ENCODE measurements at places on chromosomes 4 and X. TPM values are rescaled to one million over a fixed set of nuclear protein-coding genes. Genes with fewer than 3 reads are reported as not detected.

DNA sequence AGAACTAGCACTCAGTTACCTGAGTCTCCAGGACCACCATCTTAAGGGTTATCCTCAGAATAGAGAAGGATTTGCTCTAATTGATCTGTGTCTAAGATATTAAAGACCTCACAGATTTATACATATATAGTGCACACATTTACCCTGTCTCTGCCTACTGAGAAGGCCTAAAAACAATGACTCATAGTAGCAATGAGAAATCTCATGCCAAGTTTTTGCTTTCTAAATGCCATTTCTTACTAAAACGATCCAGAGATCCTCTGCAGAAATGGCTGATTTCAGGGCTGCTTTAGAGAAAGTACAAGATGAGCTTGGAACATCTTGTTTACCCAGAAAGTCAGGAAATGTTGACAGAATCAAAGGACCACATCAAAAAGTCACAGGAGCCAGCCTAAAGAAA, 79.1 kb upstream of the INPP4B start:
- no peak for DNase-seq

Gene GNRHR
- not detected for total RNA-seq

Gene FAM236B
- total RNA-seq = not detected

DNA sequence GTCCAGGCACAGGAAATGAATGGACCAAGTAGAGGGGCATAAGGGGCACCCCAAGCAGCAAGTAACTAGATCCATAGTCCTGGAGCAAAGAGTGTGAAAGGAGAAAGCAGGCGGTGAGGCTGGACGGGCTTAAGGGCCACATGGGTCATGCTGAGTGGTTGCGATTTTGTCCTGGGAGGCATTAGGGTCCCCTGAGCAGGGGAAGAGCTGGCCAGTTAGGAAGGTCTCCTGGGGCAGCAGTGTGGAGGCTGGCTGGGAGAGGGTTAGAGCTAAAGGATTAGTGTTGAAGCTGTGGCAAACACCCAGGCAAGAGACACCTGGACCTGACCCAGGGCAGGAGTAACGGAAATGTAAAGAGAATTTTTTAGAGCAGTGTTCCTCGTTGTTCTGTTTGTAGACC, 26.5 kb downstream of the MYOZ2 start:
- no peak for DNase-seq

DNA sequence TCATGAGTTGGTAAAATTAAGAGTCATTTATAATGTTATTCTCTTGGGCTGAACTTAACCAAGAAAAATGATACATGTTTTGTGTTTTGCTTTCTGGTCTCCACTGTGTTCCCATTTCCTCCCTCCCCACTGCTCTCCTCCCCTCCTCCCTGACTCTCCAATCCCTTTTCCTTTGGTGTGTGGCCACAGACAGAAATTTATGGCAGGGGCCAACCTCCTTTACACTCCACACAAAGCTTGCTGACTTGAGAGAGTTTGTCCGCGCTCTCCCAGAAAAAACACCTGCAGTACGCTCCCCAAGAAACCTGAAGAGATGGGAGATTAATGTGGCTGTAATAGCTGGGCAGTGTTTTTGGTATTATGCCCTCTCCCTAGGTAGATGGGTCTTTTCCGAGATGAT, 88.9 kb downstream of the ALPK1 start:
- no peak for DNase-seq
